Effector memory CD8-positive, alpha-beta T cell (primary cell): ENCODE measurements at places on chromosomes 2 and 18.

- H3K4me3 ChIP-seq, result no peak overlapping the region
- H3K27ac ChIP-seq, result no peak overlapping the region
- no peak for DNase-seq
- H3K4me1 ChIP-seq, result peaks cover 9% of the 10 kb centered on the region
These were observed 21.3 kb downstream of the NCAPH start for GRCh38 chr2:96356889-96357288.

DNA sequence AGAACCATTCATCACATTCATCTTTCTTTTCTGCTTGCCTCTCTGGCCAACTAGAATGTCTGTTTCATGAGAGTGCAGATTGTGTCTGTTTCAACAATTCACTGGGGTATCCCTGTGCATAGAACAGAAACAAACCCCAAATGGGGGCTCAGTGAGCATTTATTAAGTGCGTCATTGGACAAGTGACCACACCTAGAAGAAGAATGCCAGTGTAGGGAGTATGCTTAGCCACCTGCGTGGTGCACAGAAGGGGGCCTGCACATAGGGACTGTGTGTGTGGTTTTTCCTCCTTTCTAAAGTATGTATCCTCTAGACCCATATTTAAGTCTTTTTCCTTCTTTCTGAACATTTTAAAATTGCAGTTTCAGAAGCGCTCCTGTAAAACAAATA is 255.9 kb downstream of the AGAP1 start:
- H3K4me1 ChIP-seq, result no peaks in the 10 kb centered on the region
- DNase-seq, result no peak
- H3K36me3 ChIP-seq, result peaks cover 23% of the 10 kb centered on the region

DNA sequence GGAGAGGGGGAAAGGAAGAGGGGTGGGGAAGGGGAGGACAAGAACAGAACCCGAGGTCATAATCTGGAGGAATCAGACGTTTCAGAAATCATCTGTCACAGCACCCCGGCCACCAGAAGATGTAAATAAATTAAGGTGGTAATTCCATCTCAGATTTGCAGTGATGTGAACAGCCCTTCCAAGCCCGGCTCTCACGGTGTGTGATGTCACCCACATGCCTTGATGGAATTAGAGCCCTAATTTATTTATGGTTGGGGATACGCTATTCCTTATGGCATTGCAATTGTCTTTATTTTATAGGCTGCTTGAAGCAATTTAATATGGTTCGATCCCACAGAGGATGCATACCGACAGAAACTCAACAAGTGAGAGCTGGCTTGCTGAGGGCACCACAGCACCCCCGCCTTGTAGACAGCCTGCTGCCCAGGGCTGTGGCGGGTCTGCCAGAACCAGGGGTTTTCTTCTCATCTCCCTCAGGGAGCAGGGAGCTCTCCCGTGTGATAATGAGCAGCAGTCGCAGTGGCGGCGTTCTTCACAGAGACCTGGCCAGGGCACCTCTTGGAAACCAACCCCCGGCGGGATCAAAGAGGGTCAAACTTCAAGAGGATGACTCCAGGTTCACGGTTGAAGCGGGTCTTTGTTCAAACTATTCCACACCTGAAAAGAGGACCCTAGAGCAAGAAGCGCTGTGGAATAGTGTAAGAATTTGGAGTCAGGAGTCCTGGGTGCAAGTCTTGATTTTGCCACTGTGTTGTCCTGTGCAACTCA is 40.5 kb upstream of the SIX2 start:
- H3K36me3 ChIP-seq, result no peaks in the 10 kb centered on the region
- H3K27me3 ChIP-seq, result peaks cover 48% of the 10 kb centered on the region
- no peak overlapping the region for H3K27ac ChIP-seq
- no peak overlapping the region for H3K4me3 ChIP-seq
- no peak for DNase-seq

DNA sequence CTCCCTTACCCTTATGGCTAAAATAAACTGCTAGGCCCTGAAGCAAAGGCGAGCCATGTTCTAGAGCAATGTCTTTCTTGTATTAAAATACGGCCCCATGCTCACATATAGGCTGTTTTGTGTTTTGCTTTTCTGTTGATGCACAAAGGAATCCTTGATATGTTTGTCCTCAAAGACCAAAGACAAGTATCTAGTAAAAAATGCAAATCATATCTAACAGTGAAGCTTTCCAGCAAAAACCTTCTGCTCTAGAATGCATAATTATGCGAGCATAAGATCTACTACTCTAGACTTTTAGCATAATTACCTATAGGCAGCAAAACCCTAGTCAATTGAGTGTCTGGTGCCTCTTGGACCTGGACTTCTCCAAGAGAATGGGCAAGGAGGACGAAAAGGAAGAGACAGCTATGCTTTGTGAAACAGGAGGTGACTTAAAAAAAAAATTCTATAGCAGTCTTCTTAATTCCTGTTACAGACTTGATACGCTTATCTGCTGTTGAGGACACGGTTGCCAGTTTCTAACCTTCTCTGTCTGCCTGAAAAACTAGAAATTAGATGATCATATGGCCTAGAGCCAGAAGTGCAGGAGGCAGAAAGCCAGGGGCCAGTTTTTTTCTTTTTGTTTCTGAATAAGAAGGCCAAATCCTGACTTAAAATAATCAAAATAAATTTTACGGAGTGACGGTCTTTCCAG is 1.5 kb upstream of the AMMECR1L start:
- peaks cover 33% of the 10 kb centered on the region for H3K36me3 ChIP-seq
- DNase-seq, result no peak
- no peaks in the 10 kb centered on the region for H3K27me3 ChIP-seq
- peak overlapping the region; percentile 92 for H3K4me3 ChIP-seq
- peaks cover 22% of the 10 kb centered on the region for H3K4me1 ChIP-seq
- peak overlapping the region; percentile 81 for H3K27ac ChIP-seq

DNA sequence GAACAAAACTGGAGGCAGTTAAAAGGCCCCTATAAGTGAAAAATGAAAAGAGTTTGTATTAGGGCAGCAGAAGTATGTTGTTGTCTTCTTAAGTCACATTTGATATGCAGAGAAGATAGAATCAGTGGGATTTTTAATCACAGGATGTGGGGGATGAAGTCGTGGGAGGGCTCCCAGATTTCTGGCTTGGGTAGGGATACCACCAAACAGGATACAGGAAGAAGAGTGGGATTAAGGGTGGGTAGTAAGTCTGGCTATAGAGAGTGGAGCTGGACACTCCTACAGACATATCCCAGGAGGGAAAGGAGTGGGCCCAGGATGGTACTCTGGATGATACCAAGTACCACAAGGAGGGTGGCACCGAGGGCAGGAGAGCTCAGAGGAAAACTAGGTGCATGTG is 99.3 kb downstream of the GAREM1 start:
- DNase-seq, result no peak
- no peak overlapping the region for H3K27ac ChIP-seq
- H3K4me1 ChIP-seq, result no peaks in the 10 kb centered on the region
- no peak overlapping the region for H3K4me3 ChIP-seq
- H3K36me3 ChIP-seq, result no peaks in the 10 kb centered on the region

DNA sequence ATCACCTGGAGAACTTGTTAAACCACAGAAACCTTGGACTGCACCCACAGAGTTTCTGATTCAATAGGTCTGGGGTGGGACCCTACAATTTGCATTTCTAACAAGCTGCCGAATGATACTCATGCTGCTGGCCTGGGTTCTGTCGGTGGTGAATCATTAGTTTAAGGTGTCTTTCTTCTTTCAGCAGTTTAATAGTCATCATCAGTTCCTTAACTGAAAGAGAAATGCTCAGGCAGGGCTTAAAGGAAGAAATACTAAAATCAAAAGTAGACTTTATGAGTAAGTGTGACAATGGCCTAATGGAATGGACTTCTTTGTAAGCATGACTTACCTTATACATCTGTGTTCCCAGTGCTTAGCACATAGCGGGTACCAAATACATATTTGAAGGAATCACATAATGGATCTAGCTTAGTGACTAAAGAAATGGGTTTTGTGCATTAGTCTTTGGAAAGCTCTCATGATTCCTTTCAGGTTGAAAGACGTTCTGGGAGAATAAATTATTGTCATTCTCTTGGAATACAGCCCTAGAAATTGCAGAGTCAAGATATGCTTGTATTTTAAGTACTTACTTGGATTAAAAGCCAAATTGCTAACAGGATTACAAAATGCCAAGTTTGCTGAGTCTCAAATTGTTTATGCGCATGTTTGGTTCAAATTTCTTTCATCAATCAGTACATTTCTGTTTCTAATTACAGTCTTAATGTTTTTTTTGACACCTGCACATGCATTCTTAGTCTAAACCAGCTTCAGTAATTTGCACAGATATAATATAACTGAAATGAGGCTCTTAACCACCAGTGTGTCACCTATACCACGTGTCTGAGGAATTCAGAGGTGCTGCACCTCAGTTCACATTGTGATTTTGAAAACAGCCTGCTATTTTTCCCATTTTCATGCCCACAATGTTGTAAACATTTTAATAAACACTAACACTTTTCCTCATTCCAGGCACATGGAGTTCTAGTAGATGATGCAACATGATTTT is 220.3 kb upstream of the NRP2 start:
- H3K27ac ChIP-seq, result no peak overlapping the region
- no peaks in the 10 kb centered on the region for H3K4me1 ChIP-seq
- no peak overlapping the region for H3K4me3 ChIP-seq
- H3K27me3 ChIP-seq, result peaks cover 6% of the 10 kb centered on the region
- DNase-seq, result no peak

- no peak for DNase-seq
- no peaks in the 10 kb centered on the region for H3K4me1 ChIP-seq
- peaks cover 4% of the 10 kb centered on the region for H3K36me3 ChIP-seq
- H3K27me3 ChIP-seq, result no peaks in the 10 kb centered on the region
- H3K4me3 ChIP-seq, result no peak overlapping the region
- H3K27ac ChIP-seq, result no peak overlapping the region
These were observed 531.8 kb downstream of the ZEB2 start for GRCh38 chr2:143988082-143988481.

DNA sequence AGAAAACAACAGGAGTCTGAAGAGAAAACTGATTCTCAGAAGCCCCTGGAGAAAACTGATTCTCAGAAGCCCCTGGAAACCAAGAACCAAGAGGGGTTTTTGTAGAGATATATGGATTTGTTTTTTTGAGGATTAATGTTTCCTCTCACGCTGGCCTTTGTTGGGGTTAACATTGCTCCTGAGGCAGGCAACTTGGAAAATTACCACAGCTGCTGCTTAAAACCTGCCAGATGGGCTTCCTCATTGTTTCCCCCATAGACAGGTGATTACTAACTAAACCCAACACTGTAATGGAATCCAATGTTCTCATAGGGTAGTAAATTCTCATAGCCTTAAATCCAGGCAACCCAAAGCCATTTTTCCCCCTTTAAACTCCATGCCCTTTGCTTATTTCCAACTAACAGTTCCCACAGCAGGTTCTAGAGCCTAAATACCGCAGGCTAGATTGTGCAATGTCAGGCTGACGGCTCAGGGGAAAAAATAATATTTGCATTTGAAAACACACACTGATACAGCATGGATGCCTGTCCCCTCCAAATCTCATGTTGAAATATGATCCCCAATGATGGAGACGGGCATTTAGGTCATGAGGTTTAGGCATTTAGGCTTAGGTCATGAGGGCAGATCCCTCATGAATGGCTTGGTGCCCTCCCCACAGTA is 272.3 kb upstream of the PKDCC start:
- no peak for DNase-seq
- H3K4me3 ChIP-seq, result no peak overlapping the region
- H3K27ac ChIP-seq, result no peak overlapping the region
- no peaks in the 10 kb centered on the region for H3K4me1 ChIP-seq
- peaks cover 39% of the 10 kb centered on the region for H3K27me3 ChIP-seq

DNA sequence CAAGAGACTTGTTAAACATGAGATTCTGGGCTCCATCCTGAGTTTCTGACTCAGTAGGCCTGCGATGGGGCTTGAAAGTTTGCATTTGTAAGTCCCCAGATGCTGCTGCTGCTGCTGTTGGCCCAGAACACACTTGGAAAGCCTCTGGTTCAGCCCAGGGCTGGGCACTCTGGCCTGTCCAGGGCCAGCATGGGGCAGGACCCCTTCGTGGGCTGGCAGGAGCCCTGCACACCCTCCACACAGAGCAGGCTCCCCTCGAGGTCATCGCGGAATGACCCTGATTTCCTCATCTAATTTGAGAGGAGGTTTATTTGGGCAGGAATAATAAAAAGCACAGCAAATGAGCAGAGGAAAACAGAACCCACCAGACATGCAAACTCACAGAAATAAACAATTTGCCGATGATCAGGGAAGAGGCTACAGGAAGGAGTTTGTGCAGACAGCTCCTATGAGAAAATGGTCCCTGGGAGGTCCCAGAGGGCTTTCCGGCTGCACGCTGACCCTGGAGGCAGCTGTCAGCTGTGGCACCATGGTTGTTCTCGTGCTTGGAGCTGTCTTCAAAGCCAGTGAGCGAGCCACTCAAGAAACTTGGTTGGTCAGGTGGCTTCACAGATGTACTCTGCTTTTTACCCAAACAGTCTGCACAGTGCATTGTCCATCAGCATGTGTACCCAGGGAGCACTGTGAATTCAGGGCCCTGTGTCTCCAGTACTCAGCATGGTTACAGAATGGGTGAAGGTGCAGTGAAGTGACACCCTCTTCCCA is 119.3 kb downstream of the GLI2 start:
- no peak overlapping the region for H3K27ac ChIP-seq
- peaks cover 3% of the 10 kb centered on the region for H3K36me3 ChIP-seq
- no peaks in the 10 kb centered on the region for H3K4me1 ChIP-seq
- DNase-seq, result no peak

DNA sequence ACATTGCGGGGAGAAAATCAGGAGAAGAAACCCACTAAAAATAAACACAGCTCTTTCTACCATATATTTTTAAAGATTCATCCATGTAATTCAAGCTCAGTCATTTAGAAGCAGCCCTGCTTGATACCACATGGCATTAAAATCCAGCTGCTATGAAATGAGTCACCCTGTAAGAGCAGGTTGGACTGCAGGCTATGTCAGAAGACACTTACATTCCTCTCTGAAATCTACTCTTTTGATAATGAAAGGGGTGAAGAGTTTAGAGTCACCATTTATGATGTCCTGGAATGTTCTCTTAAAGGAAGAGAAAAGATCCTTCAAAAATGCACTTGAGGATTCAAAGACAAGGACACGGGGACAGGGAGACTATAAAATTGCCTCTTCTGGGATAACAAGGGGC is 100.6 kb upstream of the APCDD1 start:
- H3K36me3 ChIP-seq, result no peaks in the 10 kb centered on the region
- H3K4me1 ChIP-seq, result no peaks in the 10 kb centered on the region
- DNase-seq, result no peak

GRCh38 chr2:218023636-218024035 is 20.8 kb upstream of the TNS1 start:
- no peaks in the 10 kb centered on the region for H3K4me1 ChIP-seq
- H3K27me3 ChIP-seq, result no peaks in the 10 kb centered on the region

- DNase-seq, result no peak
- H3K27me3 ChIP-seq, result no peaks in the 10 kb centered on the region
- H3K4me3 ChIP-seq, result no peak overlapping the region
These were observed 63.0 kb downstream of the GLI2 start for GRCh38 chr2:120798567-120799247.

GRCh38 chr2:43854671-43855070 is 15.9 kb downstream of the ABCG8 start:
- no peaks in the 10 kb centered on the region for H3K36me3 ChIP-seq
- DNase-seq, result no peak
- peaks cover 91% of the 10 kb centered on the region for H3K27me3 ChIP-seq
- no peak overlapping the region for H3K4me3 ChIP-seq
- H3K4me1 ChIP-seq, result no peaks in the 10 kb centered on the region

GRCh38 chr2:168717790-168718502 is 84.5 kb upstream of the NOSTRIN start:
- H3K4me3 ChIP-seq, result no peak overlapping the region
- peaks cover 13% of the 10 kb centered on the region for H3K4me1 ChIP-seq
- H3K36me3 ChIP-seq, result no peaks in the 10 kb centered on the region
- DNase-seq, result no peak
- no peaks in the 10 kb centered on the region for H3K27me3 ChIP-seq

- no peaks in the 10 kb centered on the region for H3K4me1 ChIP-seq
- H3K27ac ChIP-seq, result no peak overlapping the region
- H3K36me3 ChIP-seq, result no peaks in the 10 kb centered on the region
- no peak overlapping the region for H3K4me3 ChIP-seq
- H3K27me3 ChIP-seq, result peaks cover 26% of the 10 kb centered on the region
These were observed 32.1 kb downstream of the TNFRSF11A start for GRCh38 chr18:62357079-62357719.
